ENCODE measurements at places on chromosomes 3 and 15.

GRCh38 chr15:65947041-65947440, 77.8 kb downstream of the RAB11A start:
- no peak for DNase-seq

DNA sequence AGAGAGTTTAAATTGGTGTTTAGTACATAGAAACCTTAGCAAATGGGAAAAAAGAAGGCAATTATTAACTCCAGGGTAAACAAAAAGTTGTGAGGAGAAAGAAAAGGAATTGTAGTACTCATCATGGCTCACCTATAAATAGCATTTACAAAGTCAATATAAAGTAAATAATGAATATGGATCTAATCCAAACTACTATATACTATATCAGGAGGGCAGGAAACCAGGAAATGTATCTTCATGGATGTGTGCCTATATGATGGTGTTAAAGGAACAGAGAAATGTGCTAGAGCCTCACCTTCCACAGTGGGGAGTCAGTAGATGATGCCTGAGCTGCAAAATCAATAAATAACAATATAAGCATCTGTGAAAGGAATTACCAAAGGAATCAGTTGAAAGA, 208.9 kb downstream of the FAM43A start:
- no peak for DNase-seq

DNA sequence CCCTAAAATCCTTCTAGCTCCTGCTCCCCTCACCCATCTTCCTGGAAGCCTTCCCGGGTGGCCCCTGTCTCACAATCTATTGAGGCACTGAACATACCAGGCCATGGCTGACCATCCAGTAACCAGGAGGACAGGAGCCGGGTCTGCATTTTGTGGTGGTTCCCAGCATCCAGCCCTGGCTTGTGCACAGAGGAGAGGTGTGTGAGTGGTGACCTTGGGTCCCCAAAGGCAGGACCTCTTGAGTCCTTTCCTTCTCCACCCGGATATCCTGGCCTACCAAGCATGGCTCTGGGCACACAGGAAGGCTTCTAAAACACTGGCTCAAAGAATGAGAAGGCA, 7.8 kb downstream of the CSK start:
- DNase-seq = no peak

DNA sequence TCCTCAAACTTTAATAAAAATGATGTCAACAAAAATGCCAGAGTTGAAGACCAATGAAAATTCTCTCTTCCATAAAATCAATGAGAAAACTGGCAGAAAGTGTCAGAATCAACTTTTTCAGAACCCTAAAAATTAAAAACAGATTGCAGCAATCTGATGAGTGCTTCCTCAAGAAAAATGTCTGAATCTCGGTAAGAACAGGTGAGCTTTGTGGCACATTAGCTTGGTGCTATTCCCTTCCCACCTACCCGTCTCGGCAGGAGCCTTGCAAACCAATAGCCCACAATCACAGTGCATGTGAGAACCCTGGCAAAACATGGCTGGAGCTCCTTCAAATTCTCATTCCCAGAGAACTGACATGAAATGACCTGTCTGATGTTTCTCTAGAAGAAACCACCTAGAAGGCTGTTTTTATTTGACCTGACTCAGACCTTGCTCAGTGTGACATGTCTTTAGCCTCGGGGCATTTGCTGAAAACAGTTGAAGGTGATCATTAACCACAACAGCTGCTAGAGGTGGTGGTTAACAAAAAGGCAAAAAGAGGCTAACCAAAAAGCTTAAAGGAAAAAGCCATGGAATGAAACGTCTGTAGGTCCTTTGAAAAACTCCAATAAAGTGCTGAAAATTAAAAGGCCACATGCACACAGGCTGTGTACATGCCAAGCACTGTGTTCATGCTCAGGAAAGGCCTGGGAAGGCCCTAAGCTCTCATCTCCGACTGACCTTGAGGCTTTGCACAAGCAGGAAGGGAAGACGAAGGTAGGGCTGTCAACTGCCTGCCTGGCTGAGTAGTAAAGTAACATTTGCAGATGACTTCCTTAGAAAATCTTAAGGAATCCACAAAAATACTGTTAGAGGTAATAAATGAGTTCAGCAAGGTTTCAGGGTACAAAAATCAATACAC, 253.0 kb upstream of the NSMCE3 start:
- DNase-seq = no peak

DNA sequence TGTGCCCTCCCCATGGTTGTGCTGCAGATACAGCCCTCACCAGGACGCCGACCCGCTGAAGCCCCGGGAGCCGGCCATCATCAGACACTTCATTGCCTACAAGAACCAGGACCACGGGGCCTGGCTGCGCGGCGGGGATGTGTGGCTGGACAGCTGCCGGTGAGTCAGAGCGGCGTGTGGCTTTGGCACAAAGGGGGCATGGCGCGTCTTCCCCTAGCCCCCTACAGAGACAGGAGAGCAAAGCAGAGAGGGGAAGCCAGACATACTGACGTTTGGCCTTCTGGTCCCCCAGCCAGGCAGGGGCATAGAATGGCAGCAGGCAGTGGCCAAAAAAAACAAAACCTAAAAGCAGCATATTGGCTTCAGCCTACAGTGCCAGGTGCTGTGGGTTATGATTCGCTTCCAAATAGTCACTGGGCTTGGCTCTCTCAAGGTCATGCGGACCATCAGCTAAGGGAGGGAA, 64.0 kb downstream of the MESD start:
- no peak for DNase-seq

DNA sequence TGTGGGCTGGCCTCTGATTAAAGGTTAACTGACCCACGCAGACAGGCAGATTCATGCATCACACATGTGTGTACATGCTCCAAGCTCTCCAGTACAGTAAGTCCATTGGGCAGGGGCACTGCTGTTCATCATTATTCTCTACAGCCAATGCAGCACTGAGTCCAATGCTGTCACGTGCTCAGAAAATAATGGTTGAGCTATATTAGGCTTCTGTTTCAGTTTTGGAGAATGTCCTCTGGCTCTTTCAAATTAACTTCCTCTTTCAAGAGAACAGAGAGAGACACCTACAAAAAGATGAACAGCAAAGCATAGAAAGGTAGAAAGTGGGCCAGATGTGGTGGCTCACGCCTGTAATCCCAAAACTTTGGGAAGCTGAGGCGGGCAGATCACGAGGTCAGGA, 202.6 kb downstream of the MEX3B start:
- no peak for DNase-seq

DNA sequence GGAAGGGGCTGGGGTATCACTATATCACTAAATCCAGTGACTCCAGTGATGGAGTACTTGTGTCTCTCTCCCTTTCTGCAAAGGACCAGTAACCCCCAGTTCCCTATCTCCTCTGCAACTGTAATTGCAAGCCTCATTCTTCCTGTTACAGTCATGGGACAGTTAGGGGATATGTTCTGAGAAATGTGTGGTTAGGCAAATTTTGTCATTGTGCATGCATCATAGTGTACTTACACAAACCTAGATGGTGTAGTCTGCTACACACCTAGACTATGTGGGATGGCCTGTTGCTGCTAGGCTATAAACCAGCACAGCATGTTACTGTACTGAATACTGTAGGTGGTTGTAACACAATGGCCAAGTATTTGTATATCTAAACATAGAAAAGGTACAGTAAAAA, 2.2 kb downstream of the VPS8 start:
- DNase-seq = no peak

- DNase-seq = no peak
Observed at GRCh38 chr3:127959041-127959440, 44.0 kb downstream of the KBTBD12 start.

DNA sequence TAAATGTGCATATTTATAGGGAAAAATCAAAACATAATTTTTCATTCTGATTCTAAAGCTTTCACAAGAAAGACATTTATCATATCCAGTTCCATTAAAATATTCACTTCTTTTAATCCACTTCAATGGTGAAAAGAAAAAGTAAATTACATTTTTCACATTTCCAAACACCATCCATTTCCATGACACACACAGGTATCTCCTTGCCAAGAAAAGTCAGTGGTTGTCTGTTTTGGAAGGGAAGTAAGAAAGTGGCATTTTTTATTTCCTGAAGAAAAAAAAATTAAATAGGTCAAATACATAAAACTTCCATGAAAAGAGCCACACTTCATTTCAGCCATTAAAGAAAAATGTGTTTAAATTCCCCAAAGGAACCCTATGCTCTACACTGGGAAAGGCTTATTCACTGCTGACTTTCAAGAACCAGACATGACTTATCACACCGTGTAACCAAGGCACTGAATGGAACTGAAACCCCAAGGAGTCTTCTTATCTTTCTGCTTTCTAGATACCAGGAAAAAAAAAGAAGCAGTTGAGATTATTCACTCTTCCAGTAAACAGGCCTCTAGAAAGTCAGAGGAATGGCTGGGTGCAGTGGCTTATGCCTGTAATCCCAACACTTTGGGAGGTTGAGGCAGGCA, 44.5 kb downstream of the OSBPL10 start:
- no peak for DNase-seq
